Activated naive CD4-positive, alpha-beta T cell treated with anti-CD3 and anti-CD28 coated beads, Interleukin-2, amount 50 U/mL, for 72 hours (primary cell): ENCODE measurements at places on chromosomes 3 and 15. TPM values are rescaled to one million over a fixed set of nuclear protein-coding genes. Genes with fewer than 3 reads are reported as not detected.

Gene CLDN11
- total RNA-seq, result not detected

Gene LTK
- total RNA-seq, result 0.20 TPM

Gene SPATA12
- total RNA-seq, result not detected

DNA sequence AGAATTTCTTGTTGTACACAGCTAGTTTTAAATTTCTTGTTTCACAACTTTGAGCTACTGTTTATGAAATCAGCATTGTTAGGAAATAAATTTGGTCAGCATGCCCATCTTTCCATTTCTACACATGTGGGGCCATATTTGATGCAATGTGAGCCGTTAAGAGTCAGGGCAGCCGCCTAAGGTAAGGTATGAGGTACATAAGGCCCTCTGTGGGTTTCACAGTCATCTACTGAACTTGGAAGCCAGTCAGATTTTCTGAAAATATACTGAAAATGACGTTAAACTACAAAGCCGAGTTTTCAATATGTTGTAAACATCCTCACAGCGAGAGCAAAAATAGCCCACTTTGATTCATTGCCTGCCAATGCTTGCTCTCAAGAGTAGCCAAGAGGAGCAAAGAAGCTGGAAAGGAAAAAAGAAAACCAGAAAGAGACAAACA, 94.7 kb upstream of the PDZRN3 start:
- no peak for DNase-seq

DNA sequence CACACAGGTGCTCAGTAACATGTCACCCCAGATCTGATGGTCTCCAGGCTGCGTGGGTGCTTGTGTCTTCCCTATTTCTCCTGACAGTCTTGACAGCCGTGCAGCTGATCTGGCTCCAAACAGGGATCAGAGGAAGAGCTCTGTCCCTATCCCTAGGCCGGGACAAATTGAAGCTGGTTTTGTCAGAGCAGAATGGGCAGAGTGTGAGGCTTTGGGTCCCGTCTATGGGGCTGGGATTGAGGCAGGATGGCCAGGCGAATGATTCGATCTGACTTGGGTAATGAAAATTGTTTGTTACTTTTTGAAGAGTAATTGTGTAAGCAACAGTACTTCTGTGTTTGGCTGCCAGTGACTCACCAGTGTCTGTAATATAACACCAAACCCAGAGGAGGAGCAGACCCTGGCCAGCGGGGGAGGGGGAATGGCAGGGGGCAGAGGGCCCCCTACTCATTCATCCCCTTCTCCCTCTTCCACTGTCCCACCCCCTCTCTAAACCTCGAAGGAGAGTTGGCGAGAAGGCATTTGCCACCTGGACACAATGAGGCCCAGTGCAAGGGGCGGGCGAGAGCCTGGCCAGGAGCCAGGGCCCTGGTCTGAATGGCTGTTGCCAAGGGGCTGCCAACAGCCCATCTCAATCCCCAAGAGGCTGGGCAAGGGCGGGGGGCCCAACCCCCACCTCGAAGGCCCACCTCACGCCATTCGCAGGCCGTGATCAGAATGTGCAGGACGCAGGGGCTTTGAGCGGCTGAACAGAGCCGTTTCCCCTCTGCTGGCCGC, 4.9 kb upstream of the MAGEF1 start:
- DNase-seq, result no peak

DNA sequence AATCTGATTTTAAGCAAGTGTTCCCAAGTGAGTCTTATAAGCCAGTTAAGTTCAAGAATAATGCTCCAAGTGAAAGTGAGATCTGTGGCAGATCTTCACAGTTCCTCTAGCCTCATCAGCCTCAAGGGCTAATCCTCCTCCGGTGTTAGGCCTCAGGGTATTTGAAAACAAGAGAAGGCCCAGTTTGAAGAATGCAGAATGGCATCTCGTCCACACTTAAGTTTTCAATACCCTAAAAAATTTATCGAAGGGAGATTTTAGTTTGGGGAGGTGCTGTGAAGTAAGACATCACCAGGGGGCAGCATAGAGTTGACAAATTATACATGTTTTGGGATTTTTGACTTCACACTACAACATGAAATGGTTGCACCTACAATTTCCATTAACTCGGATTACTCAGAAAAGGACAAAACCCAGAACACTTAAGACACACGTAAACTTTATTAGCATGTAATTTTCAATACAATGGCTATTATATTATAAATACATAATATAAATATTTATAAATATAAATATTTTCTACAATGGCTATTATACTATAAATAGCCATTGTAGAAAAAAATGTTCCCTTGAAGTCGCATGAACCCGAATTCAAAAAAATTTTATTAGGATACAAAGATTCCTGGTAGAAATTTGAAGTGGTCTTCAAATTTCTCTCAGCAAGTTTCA, 2.3 kb upstream of the TMEM266 start:
- DNase-seq, result no peak
